ENCODE measurements at places on chromosomes 6 and 20. TPM values are rescaled to one million over a fixed set of nuclear protein-coding genes. Genes with fewer than 3 reads are reported as not detected.

GRCh38 chr6:87498048-87498447 lies 25.3 kb downstream of the SLC35A1 start:
- DNase-seq, result no peak
- H3K4me3 ChIP-seq, result no peak overlapping the region
- peaks cover 34% of the 10 kb centered on the region for H3K36me3 ChIP-seq
- H3K27ac ChIP-seq, result no peak overlapping the region

DNA sequence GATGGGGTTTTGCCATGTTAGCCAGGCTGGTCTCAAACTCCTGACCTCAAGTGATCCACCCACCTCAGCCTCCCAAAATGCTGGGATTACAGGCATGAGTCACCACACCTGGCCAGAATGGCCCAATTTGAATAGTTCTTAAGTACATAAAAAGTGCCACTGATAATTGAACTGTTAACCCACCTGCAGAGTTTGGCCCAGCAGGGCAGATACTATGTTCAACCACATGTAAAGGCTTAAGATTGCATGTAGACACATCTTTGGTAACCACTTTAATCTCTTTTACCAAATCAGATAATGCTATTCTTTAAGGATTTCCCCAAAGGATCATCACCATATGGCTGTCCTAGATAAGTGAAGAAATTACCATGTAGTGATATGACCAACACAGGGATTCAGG lies 21.3 kb upstream of the SGK1 start:
- H3K4me1 ChIP-seq, result no peaks in the 10 kb centered on the region
- DNase-seq, result no peak
- no peak overlapping the region for H3K4me3 ChIP-seq
- H3K27me3 ChIP-seq, result no peaks in the 10 kb centered on the region
- H3K27ac ChIP-seq, result no peak overlapping the region

DNA sequence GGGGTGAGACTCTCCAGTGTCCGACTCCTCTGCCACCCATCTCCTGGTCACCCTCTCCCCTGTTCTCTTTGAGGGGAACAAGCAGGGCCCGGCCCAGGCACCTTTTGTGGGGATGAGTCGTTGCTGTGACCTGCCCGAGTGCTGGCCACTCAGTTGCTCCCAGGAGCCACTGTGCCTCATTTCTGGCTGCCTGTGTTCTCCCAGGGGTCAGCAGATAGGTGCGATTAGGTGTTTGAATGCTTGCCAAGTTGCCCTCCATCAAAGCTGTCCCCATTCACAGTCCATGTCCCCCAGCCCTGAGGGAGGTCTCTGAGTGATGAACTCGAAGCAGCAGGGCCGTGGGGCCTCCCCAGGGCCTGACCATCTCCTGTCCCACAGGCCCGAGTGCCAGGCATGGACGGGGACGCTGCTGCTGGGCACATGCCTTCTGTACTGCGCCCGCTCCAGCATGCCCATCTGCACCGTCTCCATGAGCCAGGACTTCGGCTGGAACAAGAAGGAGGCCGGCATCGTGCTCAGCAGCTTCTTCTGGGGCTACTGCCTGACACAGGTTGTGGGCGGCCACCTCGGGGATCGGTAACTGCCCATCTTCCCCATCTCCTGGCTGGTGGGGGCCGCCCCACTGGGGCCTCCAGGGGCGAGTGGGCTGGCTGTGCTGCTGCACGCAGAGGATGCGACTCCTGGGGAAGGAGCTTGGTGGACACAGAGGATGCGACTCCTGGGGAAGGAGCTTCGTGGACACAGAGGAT lies 4.1 kb downstream of the SLC17A9 start:
- H3K27me3 ChIP-seq, result no peaks in the 10 kb centered on the region
- no peak for DNase-seq
- H3K4me1 ChIP-seq, result peaks cover 3% of the 10 kb centered on the region
- H3K4me3 ChIP-seq, result no peak overlapping the region

GRCh38 chr6:41733707-41734665 lies 1.4 kb downstream of the TFEB start:
- no peaks in the 10 kb centered on the region for H3K36me3 ChIP-seq
- DNase-seq, result peak; percentile 47
- peak overlapping the region; percentile 98 for H3K27ac ChIP-seq
- H3K4me1 ChIP-seq, result peaks cover 39% of the 10 kb centered on the region

GRCh38 chr6:144582939-144583613 lies 297.9 kb downstream of the UTRN start:
- H3K4me3 ChIP-seq, result no peak overlapping the region
- H3K27me3 ChIP-seq, result no peaks in the 10 kb centered on the region
- H3K36me3 ChIP-seq, result no peaks in the 10 kb centered on the region
- DNase-seq, result no peak
- peaks cover 21% of the 10 kb centered on the region for H3K4me1 ChIP-seq

PHACTR3 gene
- 5.4 TPM for total RNA-seq

- DNase-seq, result no peak
- H3K36me3 ChIP-seq, result no peaks in the 10 kb centered on the region
- no peak overlapping the region for H3K27ac ChIP-seq
- no peak overlapping the region for H3K4me3 ChIP-seq
These were observed 177.9 kb downstream of the COL9A1 start for GRCh38 chr6:70124882-70125545.

FAM162B gene
- total RNA-seq, result 6.7 TPM

- no peaks in the 10 kb centered on the region for H3K36me3 ChIP-seq
- H3K27me3 ChIP-seq, result no peaks in the 10 kb centered on the region
- H3K4me3 ChIP-seq, result no peak overlapping the region
- no peak for DNase-seq
These were observed 402.7 kb downstream of the CDKAL1 start for GRCh38 chr6:20936949-20937348.

RAET1L gene
- total RNA-seq, result not detected

GRCh38 chr6:16759181-16759645 lies 2.0 kb downstream of the ATXN1 start:
- no peaks in the 10 kb centered on the region for H3K36me3 ChIP-seq
- H3K4me3 ChIP-seq, result peak overlapping the region; percentile 63
- no peaks in the 10 kb centered on the region for H3K27me3 ChIP-seq
- DNase-seq, result no peak

DNA sequence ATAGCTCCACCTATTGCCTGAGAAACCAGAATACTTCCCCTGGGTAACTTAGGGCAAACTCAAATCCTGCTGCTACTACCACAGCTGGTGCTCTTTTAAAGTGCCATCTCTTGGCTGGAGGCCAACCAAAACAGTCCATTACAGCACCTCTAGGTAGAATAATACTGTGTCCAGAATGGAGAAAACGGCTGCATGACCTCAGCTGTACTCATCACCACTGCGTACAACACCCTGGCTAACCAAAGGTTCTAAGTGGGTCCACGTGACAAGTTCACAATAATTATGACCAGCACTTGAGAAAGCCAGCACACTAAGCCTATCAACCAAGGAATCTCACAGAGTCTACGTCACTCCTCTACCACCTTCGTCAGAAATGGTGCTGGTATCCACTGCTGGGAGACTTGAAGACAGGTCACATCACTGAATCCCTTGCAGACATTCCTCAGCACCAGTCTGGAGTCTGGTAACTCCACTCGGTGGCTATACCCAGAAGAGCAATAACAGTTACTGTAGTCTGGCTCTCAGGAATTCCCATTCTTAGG lies 40.9 kb upstream of the PKIB start:
- DNase-seq, result no peak
- no peak overlapping the region for H3K4me3 ChIP-seq
- no peak overlapping the region for H3K27ac ChIP-seq
- no peaks in the 10 kb centered on the region for H3K27me3 ChIP-seq
- H3K36me3 ChIP-seq, result no peaks in the 10 kb centered on the region
- no peaks in the 10 kb centered on the region for H3K4me1 ChIP-seq

DNA sequence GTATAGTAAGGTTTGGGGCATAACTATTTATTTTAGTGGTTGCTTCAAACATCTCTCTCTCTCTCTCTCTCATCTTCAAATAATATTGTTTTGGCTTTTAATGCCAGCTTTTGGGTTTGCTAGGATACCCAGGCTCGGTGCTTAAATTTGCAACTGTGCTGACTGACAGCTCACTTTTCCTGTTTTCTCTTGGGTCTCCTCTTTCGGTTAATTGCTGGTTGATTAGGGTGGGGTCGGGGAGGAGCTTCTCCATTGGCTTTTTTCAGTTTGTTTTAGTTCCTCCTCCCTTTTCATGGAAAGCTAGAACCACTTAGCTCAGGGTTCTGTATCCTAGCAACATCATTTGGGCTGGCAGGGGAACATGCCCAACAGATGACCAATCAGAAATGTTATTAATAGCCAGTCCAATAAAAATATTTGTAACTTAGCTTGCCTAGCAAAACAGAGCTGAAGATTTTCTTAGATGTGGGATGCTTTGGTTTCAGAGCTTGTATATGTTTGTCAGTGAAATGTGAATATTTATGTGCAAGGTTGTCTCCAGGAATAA lies 11.3 kb downstream of the TFAP2B start:
- DNase-seq, result no peak
- H3K4me1 ChIP-seq, result no peaks in the 10 kb centered on the region
- H3K36me3 ChIP-seq, result no peaks in the 10 kb centered on the region
- H3K27ac ChIP-seq, result no peak overlapping the region

CALHM4 gene
- total RNA-seq, result not detected

CALHM6 gene
- 2.5 TPM for total RNA-seq

DNA sequence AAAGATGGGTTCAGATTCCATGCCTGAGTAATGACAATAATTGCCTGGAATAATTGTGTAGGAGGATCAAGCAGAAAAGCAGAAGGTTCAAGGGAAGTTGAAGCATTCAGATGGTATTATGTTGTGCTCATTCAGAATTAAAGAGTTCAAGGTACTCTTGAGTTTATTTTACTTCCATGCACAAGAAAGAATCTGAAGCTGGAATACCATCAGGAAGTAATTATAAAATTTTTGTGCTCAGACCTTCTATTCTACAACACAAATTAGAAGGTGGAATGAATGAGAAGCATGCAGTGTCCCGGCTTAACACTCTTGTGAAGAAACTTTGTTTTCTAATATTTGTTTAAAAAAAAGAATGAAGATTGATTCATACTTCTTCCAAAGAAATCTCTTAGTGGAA lies 139.4 kb upstream of the ENPP5 start:
- no peak for DNase-seq
- no peak overlapping the region for H3K4me3 ChIP-seq
- H3K27ac ChIP-seq, result no peak overlapping the region
- no peaks in the 10 kb centered on the region for H3K4me1 ChIP-seq

All from tibial nerve (tissue), 4 donors.